NB4 (cell line): ENCODE measurements at places on chromosomes 1 and 21.

- DNase-seq, result no peak
Observed at GRCh38 chr1:183520379-183520778, 48.1 kb downstream of the SMG7 start.

GRCh38 chr1:30868833-30869435 lies 39.6 kb downstream of the SDC3 start:
- peak; percentile 93 for DNase-seq

- no peak for DNase-seq
Observed at GRCh38 chr1:232134365-232134764, 495.6 kb downstream of the SIPA1L2 start.

- DNase-seq, result no peak
Observed at GRCh38 chr1:114660238-114660637, 9.6 kb downstream of the DENND2C start.

DNA sequence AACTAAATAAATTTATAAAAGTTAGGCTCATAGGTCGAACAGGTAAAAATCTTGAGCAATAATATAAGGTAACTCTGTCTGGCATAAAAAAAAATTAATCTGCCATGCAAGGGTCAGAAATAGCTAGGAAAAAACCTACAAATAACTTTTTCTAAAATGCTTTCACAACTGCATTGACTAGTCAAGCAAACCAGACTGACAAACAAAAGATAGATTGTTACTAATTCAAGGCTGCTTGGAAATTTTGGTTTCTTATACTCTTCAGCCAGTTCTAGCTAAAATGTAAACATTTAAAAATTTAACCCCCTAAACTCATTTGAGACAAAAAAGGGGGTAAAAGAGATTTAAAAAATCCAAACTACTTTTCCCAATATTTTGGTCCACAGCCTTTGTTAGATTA lies 40.8 kb downstream of the S100A10 start:
- no peak for DNase-seq

DNA sequence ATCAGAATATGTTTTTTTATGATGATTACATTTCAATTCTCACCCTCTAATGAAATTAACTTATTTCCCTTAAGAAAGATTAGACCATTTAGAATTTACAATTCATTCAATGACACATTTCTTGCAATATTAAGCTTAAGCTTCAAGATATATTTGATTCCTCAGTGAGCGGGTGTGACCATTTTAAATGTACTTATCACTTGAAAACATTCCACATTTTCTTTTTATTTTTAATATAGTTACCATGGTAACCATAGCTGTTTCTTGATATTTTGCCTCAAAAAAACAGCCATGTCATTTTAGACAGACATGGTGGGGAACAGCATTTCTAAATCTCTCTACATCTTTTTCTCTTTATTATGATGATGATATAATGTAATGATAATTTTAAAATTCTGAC lies 1029.0 kb upstream of the B3GALT2 start:
- no peak for DNase-seq

DNA sequence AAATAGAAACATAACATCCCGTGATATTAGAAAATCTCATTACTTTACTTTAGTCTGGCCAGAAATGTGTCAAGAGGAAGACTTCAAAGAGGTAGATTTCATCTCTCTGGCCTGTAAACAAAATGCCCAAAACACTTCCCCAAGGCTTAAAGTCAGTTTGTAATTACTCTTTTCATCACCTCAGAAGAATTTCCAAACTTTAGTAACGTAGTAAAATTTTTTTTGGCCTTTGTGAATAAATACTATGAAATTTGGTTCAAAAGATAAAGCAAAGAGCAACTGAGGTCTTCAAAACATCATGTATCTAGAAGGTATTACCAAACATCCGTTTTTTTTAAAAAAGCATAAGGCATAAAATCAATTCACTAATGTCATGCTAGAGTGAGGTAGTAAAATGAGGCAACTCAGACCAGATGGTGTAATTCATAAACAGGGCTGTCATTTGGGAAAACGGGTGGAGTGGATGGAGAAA lies 51.4 kb downstream of the LEPR start:
- no peak for DNase-seq

- DNase-seq, result no peak
Observed at GRCh38 chr1:85822696-85823095, 114.5 kb upstream of the ZNHIT6 start.

DNA sequence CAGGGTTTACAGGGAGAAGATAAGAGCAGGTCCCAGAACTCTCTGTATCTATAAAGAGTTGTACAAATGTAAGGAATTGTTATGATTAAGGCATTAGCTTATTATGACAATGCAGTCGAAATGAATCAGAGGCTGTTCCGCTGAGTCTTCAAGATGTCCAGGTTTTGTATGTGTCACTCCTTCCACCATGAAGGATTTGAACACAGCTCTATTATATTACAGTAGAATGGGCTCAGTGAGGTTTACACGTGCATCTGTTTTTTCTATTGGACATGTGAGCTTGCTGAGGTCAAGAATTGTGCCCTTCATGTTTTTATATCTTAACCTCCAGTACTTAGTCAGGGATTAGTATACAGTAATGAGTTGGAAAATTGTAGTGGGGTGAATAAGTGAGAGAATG lies 86.3 kb downstream of the MPZL1 start:
- no peak for DNase-seq

- no peak for DNase-seq
Observed at GRCh38 chr1:234200566-234200965, 172.7 kb upstream of the COA6 start.

- no peak for DNase-seq
Observed at GRCh38 chr1:93774707-93775106, 93.1 kb upstream of the BCAR3 start.

DNA sequence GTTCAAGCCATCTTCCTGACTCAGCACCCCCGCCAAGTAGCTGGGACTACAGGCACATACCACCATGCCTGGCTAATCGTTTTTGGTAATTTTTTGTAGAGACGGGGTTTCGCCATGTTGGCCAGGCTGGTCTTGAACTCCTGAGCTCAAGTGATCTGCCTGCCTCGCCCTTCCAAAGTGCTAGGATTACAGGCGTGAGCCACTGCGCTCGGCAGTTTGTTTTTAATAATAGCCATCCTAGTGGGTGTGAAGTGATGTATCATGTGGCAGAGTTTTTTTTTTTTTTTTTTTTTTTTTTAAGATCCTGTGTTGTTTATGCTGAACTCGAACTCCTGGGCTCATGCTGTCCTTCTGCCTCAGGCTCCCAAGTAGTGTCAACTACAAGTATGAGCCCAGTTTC lies 51.8 kb downstream of the SPEN start:
- no peak for DNase-seq

DNA sequence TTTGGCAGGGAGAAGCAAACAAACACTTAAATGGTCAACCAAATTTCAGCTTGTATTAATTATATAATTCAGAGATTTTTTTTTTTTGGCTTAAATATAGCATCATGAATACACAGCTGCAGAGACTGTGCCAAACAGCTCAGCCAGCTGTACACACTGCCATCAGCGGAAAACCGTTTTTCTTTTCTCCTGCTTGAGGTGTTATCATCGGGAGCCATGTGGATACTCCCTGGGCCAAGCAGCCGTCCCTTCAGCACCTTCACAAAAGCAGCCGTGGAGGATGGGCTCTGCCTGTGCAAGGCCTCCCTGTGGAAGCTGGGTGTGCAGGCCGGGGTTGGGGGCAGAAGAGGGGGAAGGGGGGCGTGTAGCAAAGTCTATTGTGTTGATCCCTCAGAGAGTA lies 85.0 kb downstream of the NUF2 start:
- DNase-seq, result no peak
